ENCODE measurements at places on chromosomes 5 and 9.

DNA sequence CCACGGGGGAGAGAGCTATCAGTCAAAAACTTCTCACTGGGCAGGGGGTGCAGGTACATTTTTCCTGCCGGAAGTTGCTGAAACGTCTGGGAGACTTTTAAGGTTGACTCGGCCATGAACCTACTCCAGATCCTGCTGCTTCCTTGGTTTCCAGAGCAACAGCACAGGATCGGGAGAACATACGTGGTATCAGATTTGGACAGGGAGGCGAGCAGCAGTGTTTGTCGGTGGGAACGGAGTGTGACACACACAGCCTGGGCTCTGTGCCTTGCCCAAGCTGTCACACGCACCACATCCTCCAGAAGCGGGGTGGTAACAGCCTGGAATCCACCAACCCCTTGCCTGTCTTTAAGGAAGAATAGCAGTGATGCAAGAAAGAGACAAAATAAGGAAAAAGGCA, 276.5 kb downstream of the SLIT3 start:
- no peak for DNase-seq

DNA sequence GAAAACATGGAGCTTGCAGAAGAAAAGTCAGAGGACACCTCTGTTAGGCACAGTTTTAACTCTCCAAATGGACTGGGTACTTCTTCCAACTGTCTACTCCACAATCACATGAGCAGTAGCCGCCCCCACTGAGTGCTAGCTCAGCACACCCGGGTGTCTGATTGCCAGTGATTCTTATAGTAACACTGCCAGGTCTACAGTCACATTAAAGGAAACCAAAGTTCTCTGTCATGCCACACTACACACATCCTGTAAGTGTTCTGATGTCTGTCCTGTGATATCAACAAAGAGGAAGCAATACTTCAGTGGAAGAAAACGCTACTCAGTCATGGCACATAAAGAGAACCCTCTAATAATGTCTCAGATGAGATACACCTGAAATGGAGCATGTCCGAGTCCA, at the start of gene HAVCR2:
HAVCR2 (minus strand) TSS at position 69 of the 400 bp plus-strand sequence; CDS start at position 8, 61 bp downstream.
- no peak for DNase-seq

DNA sequence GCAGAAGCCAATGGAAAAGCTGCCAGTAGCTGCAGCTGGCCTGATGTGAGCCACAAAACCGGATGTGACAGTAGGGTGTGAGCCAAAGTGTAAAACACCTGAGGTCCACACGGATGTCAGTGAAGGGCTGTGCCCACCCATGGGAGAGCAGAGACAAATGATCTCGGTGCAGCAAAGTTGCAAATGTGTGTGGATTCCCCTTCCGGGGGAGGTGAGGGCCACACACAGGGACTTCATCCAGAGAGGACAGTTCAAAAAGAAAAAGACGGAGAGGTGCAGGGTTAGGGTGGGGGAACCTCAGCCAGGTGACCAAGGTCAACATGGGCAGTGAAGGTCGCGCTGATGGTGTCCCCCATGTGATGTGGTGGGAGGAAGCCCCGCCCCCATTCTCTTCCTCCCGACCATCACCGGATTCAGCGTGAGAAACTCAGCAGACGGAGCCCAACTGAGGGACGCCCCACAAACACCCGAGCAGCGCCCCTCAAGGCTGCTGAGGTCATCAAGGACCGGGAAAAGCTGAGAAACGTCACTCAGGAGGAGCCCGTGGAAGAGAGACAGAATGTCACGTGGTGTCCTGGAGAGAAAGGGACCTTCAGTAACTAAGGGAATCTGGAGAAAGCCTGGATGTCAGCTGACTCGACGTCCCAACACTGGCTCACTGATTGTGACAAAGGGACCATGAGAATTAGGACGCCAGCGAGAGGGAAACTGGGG, 11.4 kb upstream of the PTGDS start:
- no peak for DNase-seq

GRCh38 chr9:80070071-80070742, 498.4 kb downstream of the TLE4 start:
- DNase-seq, result no peak

DNA sequence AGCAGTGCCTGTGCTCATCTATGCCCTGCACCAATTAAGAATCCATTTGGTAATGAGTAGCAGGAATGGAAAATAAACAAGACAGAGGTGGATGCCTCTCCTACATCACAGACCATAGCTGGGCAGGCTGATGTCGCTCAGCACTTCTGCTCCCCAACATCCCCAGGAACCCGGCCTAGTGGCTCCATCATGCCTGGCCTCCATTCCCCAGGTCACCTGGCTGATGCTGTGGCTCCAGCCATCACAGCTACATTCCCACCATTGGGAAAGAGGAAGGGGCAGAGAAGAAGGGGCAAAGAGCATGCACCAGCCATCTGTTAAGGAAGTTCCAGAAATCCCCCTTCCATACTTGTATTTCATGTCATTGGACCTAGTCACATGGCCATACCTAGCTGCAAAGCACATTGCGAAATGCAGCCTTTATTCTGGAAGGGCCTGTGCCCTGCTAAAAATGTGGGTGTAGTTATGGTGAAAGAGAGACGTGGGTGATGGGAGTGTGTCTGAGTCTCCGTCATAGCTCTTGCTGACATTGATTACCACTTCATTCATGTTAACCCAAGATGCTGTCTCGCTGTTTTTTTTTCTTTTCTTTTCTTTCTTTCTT, 86.1 kb upstream of the ADAMTS2 start:
- no peak for DNase-seq

DNA sequence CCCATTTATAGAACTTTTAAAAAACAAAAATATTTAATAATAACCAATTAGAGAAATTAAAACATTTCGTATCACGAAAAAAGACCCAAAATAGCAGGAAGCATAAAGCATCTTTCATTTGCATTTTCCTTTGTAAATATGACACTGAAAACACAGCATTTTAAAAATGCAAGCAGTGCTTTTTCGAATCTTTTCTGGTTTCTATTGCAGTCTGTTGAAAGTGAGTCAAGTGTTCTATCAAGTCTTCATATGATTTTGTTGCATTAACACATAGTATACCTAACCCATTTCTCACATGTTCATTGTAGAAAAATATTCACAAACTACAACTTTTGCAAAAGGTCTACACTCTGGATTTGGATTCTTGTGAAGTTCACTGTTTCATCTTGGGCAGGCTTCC, 198.8 kb downstream of the SEMA5A start:
- no peak for DNase-seq

DNA sequence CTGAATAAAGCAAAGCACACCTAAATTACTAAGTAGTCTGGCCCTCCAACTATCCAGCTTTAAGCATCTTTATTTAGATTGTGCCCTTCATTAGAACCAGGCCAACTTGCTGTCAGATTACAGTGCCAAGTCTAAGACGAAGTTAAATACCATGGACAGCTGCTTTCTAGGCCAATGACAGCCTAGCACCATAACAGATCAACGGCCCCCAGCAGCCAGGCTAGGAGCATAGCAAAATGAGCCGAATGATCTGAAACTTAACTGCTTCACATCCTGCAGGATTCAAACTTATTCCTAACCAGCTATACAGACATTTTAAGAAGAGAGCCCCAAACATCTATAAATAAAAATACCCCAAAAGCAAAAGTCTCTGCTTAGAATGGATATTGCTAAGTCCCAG, 6.8 kb downstream of the SLC24A2 start:
- DNase-seq, result no peak

DNA sequence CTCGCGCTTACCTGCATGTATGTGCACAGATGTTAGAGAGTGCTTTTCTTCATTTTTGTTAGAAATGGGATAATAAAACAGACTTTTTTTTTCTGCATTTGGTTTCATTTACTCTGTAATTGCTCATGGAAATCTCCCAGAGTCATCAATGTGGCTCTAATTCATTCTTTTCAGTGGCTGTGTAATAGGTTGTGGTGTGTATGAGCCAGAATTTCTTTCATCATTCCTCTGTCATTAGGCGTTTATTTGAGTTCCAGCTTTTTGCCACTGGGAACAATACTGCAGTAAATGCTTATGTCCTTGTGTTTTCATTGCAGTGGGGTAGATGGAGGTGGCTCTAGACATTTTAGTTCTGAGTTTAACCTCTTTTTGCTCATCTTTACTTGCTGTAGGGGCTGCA, 118.9 kb downstream of the NXNL2 start:
- no peak for DNase-seq

DNA sequence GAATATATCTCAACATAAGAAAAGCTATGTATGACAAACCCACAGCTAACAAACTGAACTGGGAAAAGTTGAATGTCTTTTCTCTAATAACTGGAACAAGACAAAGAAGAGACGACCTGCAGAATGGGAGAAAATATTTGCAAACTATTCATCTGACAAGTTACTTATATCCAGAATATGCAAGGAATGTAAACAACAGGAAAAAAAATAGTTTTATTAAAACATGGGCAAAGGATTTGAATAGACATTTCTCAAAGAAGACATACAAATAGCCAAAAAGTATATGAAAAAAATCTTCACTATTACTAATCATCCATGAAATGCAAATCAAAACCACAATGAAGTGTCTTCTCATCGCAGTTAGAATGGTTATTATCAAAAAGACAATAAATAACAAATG, 181.7 kb upstream of the TLX3 start:
- no peak for DNase-seq

- no peak for DNase-seq
These were observed 590.4 kb downstream of the PRELID2 start for GRCh38 chr5:145244788-145245187.

GRCh38 chr5:115895821-115896220, 54.1 kb downstream of the AP3S1 start:
- DNase-seq, result no peak

DNA sequence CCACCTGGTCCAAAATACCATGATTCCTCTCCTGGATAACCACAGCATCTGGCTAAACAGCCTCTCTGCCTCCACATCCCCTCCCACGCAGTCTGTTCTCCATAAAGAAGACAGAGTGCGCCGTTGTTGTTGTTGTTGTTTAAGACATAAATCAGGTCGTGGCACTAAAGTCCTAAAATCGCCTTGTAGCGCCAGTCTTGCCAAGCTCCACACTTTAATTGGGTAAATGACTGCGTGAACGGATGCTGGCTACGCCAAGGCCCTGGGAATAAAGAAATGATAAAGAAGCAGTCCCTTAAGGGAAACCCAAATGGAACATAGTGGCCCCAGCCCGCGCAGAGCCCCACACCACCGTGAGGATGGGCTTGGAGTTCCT, 364 bp upstream of the SFXN1 start:
- no peak for DNase-seq

GRCh38 chr9:101993771-101994170, 255.3 kb upstream of the GRIN3A start:
- DNase-seq, result no peak

GRCh38 chr5:112097768-112098167, 321.3 kb downstream of the EPB41L4A start:
- DNase-seq, result no peak

GRCh38 chr9:14415947-14416346, 102.0 kb upstream of the NFIB start:
- DNase-seq, result no peak

DNA sequence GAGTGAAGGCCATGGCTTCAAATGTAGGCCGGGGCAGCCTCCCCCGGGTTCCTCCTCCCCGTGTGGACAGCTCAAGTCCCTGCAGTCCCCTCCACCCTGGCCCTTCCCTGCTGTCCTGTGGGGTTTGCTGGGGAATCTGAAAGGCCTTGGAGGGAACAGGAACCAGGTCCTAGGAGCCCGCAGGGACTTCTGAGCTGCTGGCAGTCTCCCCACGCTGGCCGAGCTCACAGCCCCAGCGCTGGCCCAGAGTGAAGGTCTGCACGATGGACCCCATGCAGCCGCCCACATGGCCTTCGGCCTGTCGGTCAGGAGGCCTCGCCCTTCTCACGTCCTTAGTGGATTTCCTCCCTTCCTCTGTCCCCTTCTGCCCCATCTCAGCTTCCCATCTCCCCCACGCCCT, 25.7 kb upstream of the NOTCH1 start:
- DNase-seq, result no peak

DNA sequence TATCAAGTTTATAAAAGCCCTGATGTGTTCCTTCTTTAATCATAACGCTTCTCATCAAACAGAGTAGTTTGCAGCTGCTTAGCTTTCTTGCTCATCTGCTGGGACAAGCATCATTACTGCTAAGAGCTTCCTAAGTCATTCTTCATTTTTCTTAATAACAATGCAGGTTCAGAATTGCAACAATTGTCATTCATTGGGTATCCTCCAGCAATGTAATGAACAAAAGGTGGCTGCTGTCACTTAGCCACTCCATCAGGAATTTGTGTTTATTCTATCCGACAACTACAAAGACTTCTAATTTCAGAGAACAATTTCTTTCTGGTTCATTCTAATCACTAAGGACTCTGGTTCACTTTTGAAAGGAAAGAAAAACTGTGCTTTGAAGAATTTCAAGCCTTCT, 836.7 kb upstream of the CDH10 start:
- no peak for DNase-seq

GRCh38 chr5:92907938-92908606, 672.9 kb downstream of the NR2F1-AS1 start:
- DNase-seq, result no peak

DNA sequence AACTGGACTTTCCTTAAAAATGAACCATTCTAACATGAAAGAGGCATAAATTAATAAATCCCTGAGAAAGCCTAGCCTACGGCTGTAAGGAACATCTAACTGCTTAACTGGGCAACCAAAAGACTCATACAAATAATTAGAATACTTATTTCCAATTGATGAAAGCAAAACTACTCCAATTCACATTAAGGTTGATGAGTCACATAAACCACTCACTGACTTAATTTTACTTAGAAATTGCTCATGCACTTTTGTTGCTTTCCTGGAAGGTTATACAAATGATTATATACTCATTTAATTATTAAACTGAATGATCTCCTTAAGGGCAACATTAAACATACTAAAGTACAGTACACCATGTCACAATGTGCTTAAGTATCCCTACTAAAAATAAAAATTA, 101.9 kb downstream of the NFIB start:
- no peak for DNase-seq

- DNase-seq, result no peak
These were observed 765.1 kb downstream of the PTPRD start for GRCh38 chr9:9847750-9848149.

- DNase-seq, result peak; percentile 31
These were observed 59.2 kb upstream of the CLINT1 start for GRCh38 chr5:157917899-157918809.

DNA sequence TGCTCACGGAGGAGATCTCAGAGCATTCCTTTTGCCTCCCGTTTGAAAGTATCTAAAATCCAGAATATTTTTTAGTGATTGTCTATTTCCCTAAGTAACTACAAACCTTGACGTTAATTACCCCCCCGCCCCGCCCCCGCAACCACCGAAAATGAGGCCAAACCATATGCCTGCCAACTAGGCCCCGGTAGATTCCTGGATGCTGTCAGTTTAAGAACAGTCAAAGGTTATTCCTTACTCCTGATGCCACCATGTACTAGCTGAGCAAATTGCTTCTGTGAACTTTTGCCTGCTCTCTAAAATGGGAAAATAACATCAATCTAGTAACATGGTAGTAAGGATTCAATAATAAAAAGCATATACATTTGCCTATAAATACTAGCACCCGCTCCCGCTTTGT, 244.8 kb downstream of the SAXO1 start:
- no peak for DNase-seq

DNA sequence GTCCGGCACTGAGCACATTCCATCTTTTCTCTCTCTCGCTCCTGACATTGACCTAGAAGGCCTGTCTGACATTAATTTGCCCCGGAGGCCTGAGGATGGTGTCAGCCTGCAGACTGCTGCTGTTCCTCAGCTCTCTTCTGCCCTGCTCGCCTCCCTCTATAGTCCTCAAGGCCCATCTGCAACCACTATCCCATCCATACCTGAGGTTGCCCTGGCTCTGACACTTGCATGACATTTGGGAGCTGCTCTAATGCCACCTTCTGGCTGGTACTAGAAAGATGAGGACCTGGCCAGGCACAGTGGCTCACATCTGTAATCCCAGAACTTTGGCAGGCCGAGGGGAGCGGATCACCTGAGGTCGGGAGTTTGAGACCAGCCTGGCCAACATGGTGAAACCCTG, 38.6 kb upstream of the GGTA1 start:
- DNase-seq, result no peak
